ENCODE measurements at places on chromosomes 2 and 18.

DNA sequence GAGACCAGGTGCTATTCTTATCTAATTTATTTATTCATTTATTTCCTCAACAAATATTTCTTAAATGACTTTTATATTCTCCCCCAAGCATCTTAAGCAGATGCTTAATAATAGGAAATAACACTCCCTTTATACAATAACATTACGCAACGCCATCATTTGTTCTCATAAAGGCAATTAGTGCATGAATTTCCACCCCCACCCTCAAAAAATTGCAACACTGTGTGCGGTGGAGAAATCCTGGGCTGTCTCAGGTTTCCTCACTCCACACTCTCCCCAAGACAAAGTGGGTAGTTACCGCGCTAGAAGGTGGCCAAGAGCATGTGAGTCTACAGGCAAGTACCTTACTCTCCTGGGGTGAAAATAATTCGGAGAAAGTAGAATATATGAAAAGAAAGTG is 37.0 kb upstream of the CTDP1 start:
- DNase-seq: no peak

- no peak for DNase-seq
Measured at GRCh38 chr18:44048846-44049245, 631.8 kb upstream of the SETBP1 start.

GRCh38 chr2:156999661-157000060 is 257.8 kb upstream of the GALNT5 start:
- DNase-seq: no peak

DNA sequence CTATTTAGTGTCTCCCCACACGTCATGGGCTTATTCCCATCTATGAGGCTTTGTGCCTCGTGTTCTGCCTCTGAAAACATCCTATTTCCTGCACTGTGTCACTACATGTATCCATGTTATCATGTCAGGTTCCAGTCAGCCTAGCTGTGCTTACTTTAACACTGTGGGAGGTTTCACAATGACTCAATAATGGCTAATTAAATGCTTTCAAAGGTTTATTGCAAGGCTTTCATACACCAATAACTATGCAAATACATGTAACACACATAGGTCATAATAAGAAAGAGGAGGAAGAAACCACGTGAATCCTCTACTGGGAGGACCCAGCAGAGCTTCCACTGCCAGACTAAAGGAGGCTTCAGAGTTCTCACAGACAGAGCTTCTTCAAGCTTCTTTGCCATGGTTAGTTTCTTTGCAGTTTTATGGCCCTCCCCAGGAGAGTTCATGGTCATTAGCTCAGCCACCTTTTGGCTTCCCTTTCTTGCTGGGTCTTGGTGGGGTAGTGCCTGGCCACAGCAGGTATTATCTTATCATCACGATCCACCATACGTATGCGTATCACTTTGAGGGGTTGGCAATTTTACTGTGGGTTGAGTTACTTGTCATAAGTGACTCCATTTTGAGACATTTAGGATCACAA is 5.1 kb upstream of the COLEC12 start:
- DNase-seq: no peak

DNA sequence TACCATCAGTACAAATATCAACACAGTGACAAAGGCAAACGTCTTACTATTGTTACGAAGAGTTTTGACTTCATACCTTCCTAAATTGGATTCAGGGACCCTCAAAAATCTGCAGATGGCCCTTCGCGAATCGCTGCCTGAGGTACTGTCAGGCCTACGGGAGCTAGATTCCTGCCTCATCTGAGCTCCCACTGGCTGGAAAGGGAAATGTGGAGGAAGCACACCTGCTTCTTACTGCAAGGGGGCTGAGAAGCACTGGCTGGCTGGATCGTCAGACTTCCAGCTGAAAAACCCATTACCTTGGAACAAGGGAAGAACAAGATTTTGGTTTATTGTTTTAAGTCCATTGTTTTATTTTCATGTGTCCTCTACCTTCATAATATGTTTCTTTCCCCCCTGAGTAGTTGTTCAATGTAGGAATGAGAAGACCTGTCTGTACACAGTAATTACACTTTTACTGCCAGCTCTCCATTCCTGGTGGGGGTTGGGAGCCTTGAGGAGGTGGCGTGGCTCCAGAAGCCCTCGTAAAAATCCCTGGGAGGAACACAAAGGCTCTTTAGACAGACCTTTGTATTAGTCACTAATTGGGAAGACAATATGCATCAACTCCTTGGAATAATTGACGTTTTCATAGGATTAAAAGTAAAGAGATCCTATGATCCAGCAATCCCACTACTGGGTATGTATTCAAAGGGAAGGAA is 124.1 kb upstream of the NOSTRIN start:
- no peak for DNase-seq

DNA sequence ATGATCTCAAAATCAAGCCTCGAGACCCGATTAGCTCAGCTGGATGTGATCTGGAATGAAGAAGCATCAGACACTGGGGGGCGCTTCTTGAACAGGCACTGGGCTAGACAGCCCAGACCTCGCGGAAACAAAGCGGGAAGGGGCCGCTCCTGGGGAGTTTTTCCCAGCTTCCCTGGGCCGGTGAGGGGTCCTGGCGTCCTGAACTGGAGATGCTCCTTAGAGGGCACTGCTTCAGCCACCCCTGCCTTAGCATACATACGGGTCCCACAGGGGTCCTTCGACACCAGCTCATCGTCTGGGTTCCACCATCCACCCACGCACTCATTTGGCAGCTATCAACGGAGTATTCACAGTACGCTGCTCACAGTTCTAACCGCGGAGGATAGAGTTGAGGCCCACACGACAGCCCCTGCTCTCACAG is 146.7 kb downstream of the TSN start:
- no peak for DNase-seq

DNA sequence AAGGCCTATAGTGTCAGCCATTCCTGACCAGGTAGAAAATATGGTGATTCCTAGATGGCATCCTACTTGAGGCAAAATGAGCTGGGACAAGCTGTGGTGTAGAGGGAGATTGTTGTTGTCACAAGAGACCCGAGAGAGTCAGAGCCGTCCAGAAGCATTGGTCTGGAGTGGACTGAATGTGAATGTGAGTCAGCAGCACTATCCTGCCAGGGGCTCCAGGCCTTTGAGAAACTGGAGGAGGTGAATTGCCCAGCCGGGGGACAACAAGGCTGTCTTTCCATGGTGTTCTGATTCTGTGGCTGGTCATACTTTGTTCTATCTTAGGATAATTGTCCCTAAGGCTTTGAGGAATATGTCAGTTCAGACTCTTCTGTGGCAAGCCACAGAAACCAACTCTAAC is 29.4 kb upstream of the EIF2AK3 start:
- no peak for DNase-seq

DNA sequence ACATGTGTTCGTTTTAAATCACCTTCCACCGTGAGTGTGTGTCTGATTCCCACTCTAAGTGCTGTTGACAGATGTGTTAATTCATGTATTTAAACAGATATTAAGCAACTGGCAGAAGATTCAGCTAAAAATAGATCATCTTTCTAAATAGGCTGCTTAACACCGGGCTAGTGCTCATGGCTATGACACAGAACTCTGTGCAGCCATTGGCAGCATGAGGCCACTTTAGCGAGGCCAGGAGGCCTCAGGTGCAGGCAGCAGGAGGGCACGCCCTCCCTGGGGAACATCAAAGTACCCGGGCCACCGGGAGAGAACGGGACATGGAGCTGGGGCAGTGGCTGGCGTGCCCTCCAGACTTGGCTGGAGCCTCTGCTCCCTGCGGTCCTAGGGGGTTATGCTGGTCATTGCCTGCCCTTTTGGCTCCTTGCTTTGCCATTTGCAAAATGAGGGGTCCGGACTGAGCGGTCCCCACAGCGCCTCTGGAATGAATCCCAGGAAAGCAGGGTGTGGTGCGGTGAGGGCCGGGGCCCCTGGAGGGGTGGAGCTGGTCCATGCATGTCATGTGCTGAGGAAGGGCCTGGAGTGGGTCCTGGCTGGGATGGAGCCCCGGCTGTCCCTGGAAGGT is 62.8 kb upstream of the HDAC4 start:
- no peak for DNase-seq

DNA sequence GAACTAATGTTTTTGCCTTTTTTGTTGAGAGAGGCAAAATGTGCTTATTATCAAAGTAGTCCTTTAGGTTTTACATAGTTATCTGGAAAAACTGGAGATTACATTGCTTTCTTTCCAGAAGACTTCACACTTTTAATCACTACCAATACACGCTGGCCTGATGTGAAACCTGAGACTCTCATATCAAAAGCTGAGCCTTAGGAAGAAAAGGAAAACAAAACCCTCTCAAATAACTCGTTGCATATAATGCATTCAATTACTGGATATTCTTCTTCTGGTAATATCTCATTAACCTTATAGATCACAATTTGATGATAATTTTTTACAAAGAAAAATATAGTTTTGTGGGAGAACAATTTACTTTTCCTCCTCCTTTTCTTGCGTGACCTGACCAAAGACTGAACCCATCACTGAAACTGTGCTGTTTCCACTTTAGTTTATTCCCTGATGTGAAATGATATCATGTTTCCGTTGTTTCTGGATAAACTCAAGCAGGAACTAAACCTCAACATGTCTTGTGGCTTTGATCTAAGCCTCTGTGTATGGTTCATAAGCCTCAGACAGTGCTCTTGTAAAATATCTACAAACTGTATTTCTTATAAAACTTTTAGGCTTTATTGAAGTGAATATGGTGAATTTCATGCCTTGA is 332.4 kb downstream of the GULP1 start:
- DNase-seq: no peak

DNA sequence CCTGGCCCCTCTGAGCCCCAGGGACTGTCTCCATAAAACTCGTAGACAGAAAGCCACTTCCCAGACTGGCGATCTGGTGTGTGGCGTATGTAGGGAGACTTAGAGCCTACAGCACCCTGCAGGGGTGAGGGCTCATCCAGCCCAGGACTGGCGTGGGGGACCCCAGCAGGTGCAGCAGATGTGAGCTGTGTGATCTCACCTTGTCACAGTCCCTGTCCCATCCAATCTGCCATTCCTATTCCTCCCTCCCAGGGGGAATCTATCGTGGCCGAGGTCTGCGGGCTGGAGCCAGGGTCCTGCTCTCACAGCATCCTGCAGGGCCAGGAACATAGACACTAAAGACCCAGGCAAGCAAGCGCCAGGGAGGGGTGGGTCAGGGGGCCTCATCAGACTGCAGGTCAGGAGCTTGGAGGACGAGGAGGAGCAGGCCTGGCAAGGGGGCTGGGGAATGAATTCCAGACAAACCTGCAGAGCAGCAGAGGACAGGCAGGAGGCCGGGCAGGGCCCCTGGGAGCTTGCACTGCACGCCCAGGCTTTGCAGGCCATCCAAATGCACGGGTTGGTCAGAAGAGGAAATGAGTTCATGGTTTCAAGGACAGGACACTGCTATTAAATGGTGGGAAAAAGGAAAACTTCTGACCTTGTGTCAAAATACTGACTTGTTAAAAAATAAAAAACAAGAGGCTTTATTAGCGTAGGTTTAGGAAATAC is 32.5 kb downstream of the HS6ST1 start:
- no peak for DNase-seq

DNA sequence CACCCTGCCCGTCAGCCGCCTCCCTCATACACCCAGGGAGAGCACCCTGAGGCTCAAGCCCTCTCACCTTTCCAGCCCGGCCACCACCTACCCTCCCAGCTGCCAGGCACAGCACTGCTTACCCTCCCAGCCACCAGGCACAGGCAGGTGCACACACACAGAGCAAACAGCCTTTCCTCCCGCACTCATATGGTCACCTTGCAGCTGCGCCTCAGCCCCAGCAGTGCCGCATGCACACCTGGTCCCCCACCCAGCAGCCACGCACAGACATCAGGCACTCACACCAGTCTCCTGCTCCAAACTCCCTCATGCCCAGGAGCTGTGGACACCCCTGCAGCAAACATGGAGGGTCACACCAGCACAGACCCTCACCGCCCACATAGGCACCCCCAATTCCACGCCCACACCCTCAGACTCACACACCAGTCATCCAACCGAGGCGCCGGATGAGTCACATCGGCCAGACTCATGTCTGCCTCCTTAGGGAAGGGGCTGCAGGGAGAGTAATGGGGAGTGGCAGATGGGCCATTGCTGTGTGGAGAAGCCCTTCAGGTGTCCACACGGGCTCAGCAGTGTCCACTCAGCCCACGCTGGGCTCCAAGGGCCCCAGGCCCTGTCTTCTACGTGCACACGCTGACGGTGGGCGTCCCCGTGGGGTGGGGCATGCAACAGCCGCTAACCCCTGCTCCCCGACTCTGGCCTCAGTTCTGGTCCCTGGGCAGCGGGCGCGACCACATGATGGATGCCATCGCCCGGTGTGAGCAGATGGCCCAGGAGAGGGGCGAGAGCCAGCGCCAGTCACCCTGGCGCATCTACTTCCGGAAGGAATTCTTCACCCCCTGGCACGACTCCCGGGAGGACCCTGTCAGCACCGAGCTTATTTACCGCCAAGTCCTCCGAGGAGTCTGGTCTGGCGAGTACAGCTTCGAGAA is 22.3 kb upstream of the GPR17 start:
- DNase-seq: no peak

All from activated CD4-positive, CD25-positive, alpha-beta regulatory T cell treated with anti-CD3 and anti-CD28 coated beads, Interleukin-2, amount 50 U/mL, for 16 hours (primary cell).